Activated CD4-positive, alpha-beta T cell treated with anti-CD3 and anti-CD28 coated beads, Interleukin-2, amount 50 U/mL, for 16 hours (primary cell): ENCODE measurements at places on chromosomes 6 and 20.

DNA sequence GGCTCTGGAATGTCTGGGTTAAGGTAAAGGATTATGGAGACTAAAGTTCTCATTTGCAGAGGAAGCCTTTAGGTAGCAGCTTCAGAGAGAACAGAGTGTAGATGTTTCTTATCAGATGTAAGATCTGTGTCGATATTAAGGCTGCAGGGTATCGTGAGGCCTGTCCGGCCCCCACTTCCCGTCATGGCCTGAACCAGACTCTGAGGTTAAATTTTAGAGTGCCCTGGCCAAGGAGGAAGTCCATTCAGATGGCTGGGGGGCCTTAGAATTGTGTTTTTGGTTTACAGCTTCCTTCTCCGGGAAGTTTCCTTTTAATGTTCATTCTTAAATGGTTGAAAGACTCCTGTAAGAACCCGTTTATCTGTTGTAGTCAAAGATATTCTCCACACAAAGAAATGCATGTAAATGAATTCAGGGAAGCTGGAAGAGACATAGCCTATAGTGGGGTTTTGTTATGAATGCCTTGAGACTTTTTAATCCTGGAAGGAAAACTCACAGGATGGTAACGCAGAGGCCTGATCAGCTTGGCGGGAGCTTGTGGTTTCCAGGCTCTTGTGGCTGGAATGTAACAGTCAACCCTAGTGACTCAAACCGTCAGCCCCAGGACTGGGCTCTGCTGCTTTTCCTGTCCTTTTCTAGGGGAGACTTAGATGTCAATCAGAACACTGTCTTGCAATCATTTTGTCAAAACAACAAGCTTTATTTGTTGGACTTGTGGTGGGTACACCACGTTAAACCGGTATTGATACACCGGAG lies 34.7 kb downstream of the KIF25 start:
- DNase-seq = no peak

- no peak for DNase-seq
Measured at GRCh38 chr20:53148771-53149147, 176.6 kb downstream of the TSHZ2 start.

DNA sequence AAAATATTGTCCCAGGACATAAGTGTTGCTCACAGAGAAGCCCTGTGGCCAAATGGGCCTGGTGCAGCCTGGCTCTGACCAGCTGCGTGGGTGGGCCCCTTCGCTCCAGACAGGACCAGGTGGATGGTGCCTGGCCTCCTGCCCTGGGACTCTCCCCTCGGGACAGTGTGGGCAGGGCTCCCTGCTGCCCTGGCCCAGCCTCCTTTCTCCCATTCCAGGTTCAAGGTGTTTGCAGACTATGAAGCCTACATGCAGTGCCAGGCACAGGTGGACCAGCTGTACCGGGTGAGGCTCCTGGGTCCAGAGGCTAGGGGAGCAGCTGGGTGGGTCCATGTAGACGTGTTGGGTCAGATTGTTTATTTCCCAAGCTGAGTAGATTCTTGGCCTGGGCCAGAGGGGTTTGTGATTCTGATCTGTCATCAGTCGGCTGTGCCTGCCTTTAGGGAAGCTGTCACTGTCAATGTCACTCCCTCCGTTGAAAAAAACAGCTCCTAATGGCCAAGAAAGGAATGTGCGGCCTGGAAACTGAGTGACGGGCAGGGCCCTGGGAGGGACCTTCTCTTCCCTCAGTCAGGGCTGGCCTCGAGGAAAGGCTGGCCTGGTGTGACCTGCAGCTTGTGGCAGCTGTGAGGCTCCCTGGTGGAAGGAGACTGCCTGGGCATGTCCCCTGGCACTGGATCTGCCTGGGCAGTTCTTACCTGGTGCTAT lies 47.7 kb downstream of the PYGB start:
- DNase-seq = no peak

- peak; percentile 60 for DNase-seq
Measured at GRCh38 chr6:30136570-30137286, 788 bp downstream of the TRIM40 start.

DNA sequence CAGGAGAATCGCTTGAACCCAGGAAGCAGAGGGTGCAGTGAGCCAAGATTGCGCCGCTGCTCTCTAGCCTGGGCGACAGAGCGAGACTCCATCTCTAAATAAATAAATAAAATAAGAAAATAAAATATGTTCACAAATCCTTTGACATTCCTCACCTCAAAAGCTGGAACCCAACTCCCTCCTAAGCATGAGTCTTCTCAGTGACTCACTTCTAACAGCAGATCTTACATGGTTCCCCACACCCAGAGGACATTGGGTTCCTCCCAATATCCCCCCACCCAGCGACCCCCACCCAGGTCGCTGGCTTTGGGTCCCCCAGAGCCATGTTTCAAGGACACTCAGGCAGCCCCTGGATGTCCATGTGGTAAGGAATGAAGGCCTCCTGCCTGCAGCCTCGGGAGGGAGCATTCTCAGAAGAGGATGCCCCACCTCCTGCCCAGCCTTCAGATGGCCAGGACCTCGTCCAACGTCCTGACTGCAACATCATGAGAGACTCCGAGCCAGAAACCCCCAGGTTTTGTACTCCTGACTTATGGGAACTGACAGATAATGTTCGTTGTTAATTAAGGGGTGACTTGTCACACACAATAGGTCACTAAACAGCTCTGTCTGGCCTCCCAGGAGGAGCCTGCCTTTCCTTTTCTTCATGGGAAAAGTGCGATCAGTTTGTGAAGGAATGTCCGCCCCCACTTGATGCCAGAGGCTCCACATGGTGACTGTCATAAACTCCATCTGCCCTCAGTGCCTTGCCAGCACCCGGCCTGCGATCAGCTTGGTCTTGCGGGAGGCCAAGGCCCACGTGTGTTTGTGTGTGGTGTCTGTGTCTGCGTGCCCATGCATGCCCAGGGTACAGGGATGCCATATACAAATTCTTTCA lies 10.1 kb upstream of the GMEB2 start:
- no peak for DNase-seq

DNA sequence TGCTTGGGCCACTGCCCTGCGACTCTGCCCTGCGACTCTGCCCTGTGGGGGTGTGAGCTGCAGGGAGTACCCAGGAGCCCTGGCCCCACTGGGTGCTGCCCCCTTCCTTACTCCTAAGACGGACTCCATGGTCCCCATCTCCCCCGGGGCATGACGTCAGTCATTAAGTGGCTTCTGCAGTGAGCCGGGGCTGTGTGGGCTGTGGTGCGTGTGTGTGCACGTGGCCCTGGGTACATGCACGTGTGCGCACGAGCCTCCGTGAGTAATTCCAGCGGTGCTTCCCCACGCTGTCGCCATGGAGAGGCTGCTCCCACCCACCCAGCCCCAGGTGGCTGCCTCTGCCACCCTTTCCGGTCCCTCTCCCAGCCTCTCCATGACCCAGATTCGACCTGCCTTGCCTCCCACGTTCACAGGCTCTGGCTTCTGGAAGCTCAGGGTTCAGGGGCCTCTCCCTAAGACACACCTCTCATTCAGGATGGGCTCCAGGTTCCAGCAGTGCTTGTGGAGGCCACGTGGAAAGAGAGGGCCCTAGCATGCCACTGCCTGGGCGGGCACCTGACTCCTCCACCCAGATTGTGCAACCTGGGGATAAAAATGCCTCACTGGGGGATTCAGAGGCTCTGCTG lies 88.3 kb downstream of the DLGAP4 start:
- no peak for DNase-seq

DNA sequence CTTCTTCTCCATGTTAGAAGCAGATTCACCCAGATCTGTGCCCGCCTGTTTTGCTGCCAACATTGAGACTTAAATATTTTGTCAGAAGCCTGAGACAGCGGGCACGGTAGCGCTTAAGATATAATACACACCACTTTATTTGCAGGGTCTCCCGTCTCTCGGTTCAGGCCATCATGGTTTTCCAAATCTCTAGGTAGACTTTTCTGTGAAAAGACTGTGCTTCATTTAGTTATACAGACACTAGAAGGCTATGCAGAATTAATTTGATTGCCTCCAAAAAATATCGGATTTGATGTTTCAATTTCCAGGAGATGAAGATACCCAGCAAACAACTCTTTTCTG lies 598 bp downstream of the TBP start:
- DNase-seq = peak; percentile 9

DNA sequence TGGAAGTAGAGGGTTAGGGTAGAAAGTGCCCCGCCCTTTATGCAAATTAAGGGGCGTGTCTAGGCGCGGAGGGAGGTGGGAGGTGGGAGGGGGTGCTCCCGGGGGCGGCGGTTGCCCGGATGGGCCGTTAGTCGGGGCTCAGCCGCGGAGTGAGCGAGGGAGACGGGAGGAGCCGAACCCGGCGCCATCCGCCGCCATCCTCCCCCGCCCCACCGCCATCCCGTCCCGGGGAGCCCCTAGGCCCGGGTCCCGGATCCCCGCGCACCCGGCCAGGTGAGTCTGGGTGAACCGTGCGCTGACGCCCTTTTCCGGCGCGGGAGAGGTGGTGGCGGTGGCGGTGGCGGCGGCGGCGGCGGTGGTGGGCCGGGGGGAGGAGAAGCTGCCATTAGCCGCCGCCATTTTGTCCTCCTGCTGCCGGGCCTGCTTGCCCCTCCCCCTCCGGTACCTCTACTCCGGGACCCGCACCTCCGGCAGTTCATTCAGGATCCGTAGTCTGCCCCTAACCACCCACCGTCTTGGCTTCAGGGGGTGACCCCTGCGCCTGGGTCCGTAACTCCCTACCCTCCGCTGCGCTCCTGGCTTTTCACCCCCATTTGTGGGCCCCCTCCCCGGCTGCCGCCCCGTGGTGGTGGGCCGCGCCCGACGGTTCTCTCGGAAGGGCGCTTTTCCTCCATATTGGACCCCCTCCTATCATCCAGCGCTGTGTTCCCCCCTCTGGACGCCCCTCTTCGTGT lies at the start of gene PRRC2A:
Gene PRRC2A (plus strand): TSS at position 130 of the 734 bp plus-strand sequence. CDS start 2,075 bp downstream, outside the sequence.
- peak; percentile 80 for DNase-seq

GRCh38 chr6:25735261-25735660 lies 19.3 kb upstream of the SLC17A4 start:
- DNase-seq = no peak

GRCh38 chr6:45424451-45424861 lies 46.7 kb upstream of the SUPT3H start:
- no peak for DNase-seq

DNA sequence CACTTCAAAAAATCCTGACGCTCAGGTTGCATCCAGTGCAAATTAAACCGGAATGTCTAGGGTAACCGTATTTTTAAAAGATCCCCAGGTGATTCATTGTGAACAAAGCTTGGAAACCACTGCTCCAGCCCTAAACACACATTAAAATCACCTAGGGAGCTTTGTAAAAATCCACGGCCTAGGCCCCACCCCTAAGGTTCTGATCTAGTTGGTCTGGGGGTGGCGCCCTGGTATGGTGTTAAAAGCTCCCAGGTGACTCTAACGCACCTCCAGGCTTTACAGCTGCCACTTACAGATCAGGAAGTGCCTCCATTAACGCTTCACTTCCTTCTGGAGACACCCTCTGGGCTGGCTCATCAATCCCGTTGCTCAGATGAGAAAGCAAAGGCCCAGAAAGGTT lies 92.2 kb downstream of the GRM4 start:
- no peak for DNase-seq

- DNase-seq = peak; percentile 60
Measured at GRCh38 chr20:13212750-13213149, 8.3 kb upstream of the ISM1 start.

GRCh38 chr6:98831057-98831958 lies 3.1 kb upstream of the POU3F2 start:
- no peak for DNase-seq

DNA sequence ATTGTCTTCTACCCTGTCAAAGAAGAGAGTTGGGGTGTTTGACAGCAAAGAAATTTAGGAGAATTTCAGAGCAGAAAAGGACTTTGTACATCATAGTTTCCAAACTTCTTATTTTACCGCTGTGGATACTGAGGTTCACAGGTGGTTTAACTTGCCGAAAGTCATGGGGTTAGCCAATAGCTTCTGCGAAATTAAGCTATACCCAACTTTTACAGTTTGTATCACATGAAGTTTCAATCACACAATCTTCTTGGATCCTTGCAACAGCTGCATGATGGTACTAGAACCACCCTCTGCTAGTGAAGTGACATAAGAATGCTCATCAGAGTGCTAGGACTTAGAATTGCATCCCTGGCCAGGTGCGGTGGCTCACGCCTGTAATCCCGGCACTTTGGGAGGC lies 345.5 kb downstream of the CD83 start:
- DNase-seq = no peak

DNA sequence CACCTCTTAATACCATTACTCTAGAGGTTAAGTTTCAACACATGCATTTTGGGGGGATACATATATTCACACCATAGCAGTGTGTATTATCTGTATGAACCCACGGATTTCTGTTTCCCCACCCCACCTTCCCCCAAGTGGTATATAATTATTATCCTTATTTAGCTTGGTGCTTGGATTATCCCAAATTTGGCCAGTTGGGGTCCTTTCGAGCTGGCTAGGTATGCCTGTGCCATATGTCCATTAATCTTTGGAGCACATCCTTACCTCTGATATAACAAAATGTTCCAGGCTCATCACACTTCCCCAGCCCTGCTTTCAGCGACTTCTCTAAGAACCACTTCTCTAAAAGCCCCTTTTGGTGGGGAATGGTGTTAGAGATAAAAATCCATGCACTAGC lies 118.7 kb upstream of the MLIP start:
- DNase-seq = no peak

GRCh38 chr20:9092113-9092512 lies 23.2 kb downstream of the PLCB4 start:
- DNase-seq = no peak

GRCh38 chr6:33885132-33886057 lies 81.6 kb upstream of the MLN start:
- no peak for DNase-seq

GRCh38 chr6:151154418-151154817 lies 85.3 kb upstream of the AKAP12 start:
- no peak for DNase-seq

- peak; percentile 64 for DNase-seq
Measured at GRCh38 chr6:36130667-36131510, 576 bp downstream of the MAPK13 start.

GRCh38 chr6:2732503-2733089 lies 18.1 kb downstream of the MYLK4 start:
- DNase-seq = no peak

DNA sequence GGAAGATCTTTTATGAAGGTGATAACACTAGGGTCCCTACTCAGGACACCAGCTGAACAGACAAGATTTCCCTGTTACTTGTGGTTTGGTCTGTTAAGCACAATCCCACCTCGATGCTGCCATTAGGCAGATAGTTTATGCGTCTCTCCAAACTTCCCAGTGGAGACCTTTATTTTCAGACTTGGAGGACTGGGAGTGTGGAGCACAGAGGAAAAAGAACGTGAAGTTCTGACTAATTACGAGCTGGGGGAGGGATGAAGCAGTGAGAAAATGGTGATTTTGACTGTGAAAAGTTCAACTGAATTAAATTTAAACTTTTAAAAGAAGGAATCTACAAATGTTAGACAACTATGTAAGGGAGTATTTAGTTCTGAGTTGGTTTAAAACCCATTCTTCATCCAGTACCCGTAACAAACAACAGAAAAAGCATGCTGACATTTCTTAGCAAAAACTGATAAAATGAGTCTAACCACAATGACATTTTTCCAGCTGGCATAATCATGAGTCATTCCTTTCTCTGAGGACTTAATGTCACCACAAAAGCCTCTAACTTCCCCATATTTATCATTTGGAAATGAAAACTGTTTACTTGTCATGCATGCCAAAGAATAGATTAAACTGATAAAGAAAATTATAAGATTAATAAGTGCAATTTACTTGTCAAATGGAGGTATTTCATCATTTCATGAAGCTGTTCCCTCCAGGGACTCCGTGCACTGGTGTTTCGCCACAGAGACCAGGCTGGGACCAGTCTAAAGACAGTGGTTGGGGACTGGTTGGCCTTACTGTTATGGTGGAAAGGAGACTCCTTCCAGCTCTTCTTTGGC lies 113.3 kb upstream of the SSTR4 start:
- DNase-seq = no peak
